Mesothelial cell of epicardium (in vitro differentiated cells): ENCODE measurements at places on chromosomes 3 and 15. TPM values are rescaled to one million over a fixed set of nuclear protein-coding genes. Genes with fewer than 3 reads are reported as not detected.

The GOLGA6B gene
- total RNA-seq: 0.18 to 0.57 TPM in 2 of 3 replicates, not detected in the other

GRCh38 chr15:63605816-63606215 lies 8.6 kb downstream of the FBXL22 start:
- H3K4me3 ChIP-seq: no peak overlapping the region
- H3K27ac ChIP-seq: no peak overlapping the region
- peaks cover 18% of the 10 kb centered on the region for H3K36me3 ChIP-seq
- DNase-seq: no peak
- peaks cover 62% of the 10 kb centered on the region for H3K27me3 ChIP-seq
- peaks cover 13% of the 10 kb centered on the region for H3K4me1 ChIP-seq

The REC114 gene
- total RNA-seq: not detected in 3 replicates

GRCh38 chr3:183210862-183211341 lies 42.2 kb upstream of the B3GNT5 start:
- no peak overlapping the region for H3K4me3 ChIP-seq
- H3K27me3 ChIP-seq: no peaks in the 10 kb centered on the region
- no peaks in the 10 kb centered on the region for H3K36me3 ChIP-seq
- no peak for DNase-seq

- H3K36me3 ChIP-seq: no peaks in the 10 kb centered on the region
- peaks cover 3% of the 10 kb centered on the region for H3K27me3 ChIP-seq
- peak overlapping the region; percentile 15 for H3K27ac ChIP-seq
- H3K4me1 ChIP-seq: peaks cover 2% of the 10 kb centered on the region
- no peak overlapping the region for H3K4me3 ChIP-seq
Observed at GRCh38 chr15:62118520-62119226, 46.4 kb downstream of the C2CD4B start.

- H3K4me1 ChIP-seq: no peaks in the 10 kb centered on the region
- H3K4me3 ChIP-seq: no peak overlapping the region
- peaks cover 13% of the 10 kb centered on the region for H3K27me3 ChIP-seq
- H3K36me3 ChIP-seq: no peaks in the 10 kb centered on the region
- DNase-seq: no peak
Observed at GRCh38 chr3:63043631-63044030, 168.4 kb upstream of the CADPS start.

- no peak overlapping the region for H3K27ac ChIP-seq
- no peaks in the 10 kb centered on the region for H3K27me3 ChIP-seq
- no peaks in the 10 kb centered on the region for H3K36me3 ChIP-seq
- no peak for DNase-seq
Observed at GRCh38 chr3:150147776-150148175, 177.1 kb upstream of the PFN2 start.

DNA sequence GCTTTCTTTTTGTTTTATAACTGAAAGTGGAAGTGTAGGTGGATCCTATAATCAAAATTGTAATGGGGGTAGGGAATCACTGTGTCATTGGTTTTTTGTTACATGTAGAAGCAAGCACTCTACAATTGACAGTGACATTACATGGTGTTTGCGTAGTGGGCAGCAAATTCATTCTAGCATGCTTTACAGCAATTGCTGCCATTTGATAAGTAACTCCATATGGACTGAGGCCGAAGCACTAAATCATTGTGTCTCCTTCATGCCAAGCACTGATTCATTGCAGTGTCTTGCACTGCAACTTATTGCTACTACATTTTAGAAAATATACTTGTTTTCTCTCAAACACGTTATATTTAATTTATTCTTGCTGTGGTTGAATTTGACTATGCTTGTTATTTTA lies 933.9 kb downstream of the NSUN3 start:
- no peaks in the 10 kb centered on the region for H3K36me3 ChIP-seq
- H3K4me3 ChIP-seq: no peak overlapping the region
- peaks cover 4% of the 10 kb centered on the region for H3K4me1 ChIP-seq
- DNase-seq: no peak

The SOX14 gene
- total RNA-seq: 0.18 to 0.44 TPM (median 0.18 TPM) in 3 replicates

GRCh38 chr3:102230057-102230456 lies 204.8 kb upstream of the ZPLD1 start:
- no peak for DNase-seq
- no peak overlapping the region for H3K4me3 ChIP-seq
- peaks cover 30% of the 10 kb centered on the region for H3K4me1 ChIP-seq
- no peak overlapping the region for H3K27ac ChIP-seq
- no peaks in the 10 kb centered on the region for H3K36me3 ChIP-seq
